ENCODE measurements at places on chromosomes 4 and X.
A peak's percentile ranks its signal among the peaks of the same experiment; 100 is the strongest.

- no peak overlapping the region for H3K4me3 ChIP-seq
- DNase-seq, result no peak
- no peaks in the 10 kb centered on the region for H3K27me3 ChIP-seq
- no peak overlapping the region for H3K27ac ChIP-seq
- no peaks in the 10 kb centered on the region for H3K36me3 ChIP-seq
Observed at GRCh38 chr4:159649237-159649636, 546.4 kb downstream of the RAPGEF2 start.

DNA sequence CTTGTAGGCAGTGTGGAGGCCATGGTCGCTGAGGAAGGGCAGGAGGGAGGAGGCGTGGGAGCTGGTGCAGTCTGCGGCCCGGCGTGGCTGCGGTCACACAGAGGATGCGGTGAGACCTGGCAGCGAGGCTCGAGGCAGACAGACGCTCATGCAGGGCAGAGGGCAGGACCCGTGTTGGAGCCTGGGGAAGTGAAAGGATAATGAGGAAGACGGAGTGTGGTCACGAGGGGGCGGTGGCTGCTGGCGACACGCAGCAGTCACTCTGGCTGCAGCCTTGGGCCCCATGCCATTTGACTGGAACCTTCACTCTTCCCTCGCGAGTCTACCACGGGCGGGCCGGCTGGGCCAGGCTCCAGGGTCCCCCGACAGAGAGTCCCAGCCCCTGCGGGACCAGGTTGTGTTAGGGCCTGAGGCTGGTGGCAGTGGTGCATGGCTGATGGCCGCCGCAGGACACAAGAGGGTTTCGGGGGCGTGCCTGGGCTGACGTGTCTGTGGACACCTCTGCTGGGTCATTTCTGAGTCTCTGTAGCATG is 68.8 kb upstream of the HGFAC start:
- H3K4me3 ChIP-seq, result no peak overlapping the region
- peaks cover 21% of the 10 kb centered on the region for H3K36me3 ChIP-seq
- peak; percentile 66 for DNase-seq

DNA sequence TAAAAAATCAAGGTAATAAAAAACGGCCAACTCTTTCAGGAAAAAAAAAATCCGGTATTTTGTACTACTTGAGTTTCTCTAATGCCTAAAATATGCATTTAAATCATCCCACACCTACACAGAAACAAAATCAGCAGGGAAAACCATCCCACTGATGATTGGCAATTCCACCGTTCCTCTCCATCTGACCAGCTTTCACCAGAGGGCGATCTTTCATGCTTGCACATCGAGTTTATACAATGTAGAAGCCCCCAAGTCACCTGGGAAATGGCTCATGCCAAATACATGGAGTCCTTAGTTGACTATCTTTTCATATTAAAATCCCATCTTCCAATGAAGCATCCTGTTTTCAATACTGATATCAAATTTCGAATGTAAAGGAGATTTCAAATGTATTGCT is 69.2 kb downstream of the PTCHD1 start:
- H3K4me1 ChIP-seq, result no peaks in the 10 kb centered on the region
- H3K36me3 ChIP-seq, result no peaks in the 10 kb centered on the region
- no peaks in the 10 kb centered on the region for H3K27me3 ChIP-seq
- no peak for DNase-seq
- no peak overlapping the region for H3K4me3 ChIP-seq

DNA sequence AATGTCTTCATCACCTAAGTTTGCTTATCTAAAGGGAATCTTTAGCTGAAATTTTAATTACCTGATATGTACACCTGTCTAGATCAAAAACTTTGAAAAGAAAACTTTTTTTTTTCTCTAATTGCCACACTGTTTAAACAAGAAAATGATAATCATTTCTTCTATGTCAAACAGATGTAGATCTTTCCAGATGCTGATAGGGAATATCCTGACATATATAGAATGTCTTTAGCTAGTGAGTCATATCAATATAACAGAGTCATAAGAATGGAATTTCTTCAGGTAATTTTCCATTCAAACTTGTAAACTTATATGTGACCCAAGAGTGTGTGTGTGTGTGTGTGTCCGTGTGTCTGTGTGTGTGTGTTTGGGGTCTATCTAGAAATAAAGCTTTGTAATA is 271.9 kb downstream of the GPM6A start:
- H3K4me3 ChIP-seq, result no peak overlapping the region
- no peak for DNase-seq
- no peaks in the 10 kb centered on the region for H3K36me3 ChIP-seq
- no peaks in the 10 kb centered on the region for H3K27me3 ChIP-seq
- H3K4me1 ChIP-seq, result no peaks in the 10 kb centered on the region
- no peak overlapping the region for H3K27ac ChIP-seq

GRCh38 chr4:118904935-118905334 is 16.3 kb downstream of the SYNPO2 start:
- H3K36me3 ChIP-seq, result no peaks in the 10 kb centered on the region
- H3K4me1 ChIP-seq, result peaks cover 6% of the 10 kb centered on the region
- no peak overlapping the region for H3K4me3 ChIP-seq
- no peak for DNase-seq
- H3K27me3 ChIP-seq, result no peaks in the 10 kb centered on the region
- H3K27ac ChIP-seq, result no peak overlapping the region

- no peaks in the 10 kb centered on the region for H3K4me1 ChIP-seq
- no peaks in the 10 kb centered on the region for H3K36me3 ChIP-seq
- no peak overlapping the region for H3K27ac ChIP-seq
Observed at GRCh38 chr4:15043226-15043625, 40.9 kb downstream of the CPEB2 start.

DNA sequence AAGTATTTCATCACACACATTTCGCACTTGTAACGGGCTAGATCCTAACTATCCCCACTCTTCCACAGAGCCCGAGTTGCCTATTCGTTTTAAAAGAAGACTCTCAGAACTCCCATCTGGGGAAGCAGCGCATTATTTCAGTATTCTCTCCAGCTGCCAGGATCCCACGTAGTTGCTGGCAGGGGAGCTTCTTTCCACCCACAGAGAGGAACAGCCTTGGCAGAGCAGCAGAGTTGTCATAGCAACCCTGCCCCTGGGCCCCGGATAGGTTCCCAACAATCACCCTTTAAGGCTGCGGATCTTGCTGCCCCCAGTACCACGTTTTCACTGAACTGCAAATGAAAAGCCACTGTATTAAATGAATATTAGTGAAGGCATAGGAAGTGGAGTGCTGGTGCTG is 106.7 kb downstream of the GPM6A start:
- no peak overlapping the region for H3K27ac ChIP-seq
- H3K27me3 ChIP-seq, result no peaks in the 10 kb centered on the region
- no peaks in the 10 kb centered on the region for H3K4me1 ChIP-seq
- no peak for DNase-seq

DNA sequence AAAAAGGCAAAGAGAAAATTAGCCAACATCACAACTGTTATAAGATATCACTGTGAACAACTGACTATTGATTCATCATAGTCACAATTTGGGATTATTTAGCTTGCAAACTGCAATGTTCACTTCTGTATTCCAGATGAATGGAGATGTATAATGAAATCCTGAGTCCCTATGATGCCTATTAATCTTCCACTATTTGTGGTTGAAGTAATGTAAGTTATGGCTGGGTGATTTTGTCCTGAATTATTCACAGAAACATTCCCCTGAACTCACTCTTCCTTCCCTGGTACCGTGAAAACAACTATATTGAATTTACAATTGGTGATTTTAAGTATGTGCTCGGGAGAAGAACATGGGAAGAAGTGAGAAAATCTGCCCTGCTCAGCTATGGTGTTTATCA is 50.8 kb upstream of the NPFFR2 start:
- H3K27ac ChIP-seq, result no peak overlapping the region
- H3K27me3 ChIP-seq, result no peaks in the 10 kb centered on the region

DNA sequence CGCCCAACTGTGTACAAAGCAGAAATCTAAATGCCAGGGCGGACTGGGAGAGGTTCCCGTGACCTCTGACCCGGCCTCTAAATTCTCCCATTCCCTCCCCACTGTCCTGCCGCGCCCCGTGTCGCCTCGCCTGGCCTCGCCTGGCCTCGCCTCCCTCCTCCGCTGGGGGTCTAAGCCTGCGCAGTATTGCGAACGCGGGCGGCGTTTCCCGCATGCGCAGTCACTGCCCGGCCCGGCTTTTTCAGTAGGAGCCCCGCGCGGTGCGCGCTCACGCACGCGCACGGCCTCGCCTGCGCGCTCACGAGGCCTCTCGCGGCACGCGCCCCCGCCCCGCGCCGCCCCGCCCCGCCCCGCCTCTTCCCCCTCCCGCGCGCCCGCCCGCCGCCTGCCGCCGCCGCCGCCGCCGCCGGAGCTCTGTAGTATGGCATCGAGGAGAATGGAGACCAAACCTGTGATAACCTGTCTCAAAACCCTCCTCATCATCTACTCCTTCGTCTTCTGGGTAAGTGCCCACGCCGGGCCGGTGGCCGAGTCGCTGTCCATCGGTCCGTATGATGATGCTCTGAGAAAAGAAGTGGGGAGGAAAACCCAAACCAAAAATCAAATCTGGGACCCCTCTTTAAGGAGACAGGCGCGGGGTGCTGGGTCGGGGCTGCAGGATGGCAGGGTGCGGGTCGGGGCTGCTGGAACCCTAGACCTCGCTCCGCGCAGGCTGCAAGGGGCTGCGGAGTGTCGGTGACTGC is at the start of gene TSPAN7:
TSPAN7 (plus strand) TSS at position 417 of the 743 bp plus-strand sequence; CDS start at position 422, 5 bp downstream.
- peak; percentile 27 for DNase-seq
- H3K27me3 ChIP-seq, result 0 out of 2 replicates have a peak, but pooled peaks cover 4% of the 10 kb centered on the region
- H3K36me3 ChIP-seq, result no peaks in the 10 kb centered on the region

DNA sequence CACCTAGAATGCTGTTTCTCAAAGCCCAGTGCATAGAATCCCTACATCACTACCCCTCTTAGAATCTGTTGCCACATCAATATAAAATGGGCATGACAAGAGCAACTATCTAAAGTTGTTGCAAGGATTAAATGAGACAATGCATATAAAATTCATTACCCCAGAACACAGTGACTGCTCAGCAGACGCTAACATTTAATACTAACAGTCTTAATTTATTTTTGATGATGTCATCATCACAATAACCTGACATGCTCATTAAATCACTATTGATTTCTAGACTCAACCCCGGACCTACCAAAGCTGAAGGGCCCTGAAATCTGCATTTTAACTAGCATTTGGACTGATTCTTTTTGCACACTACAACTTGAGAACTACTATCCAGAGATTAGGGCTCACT is 3.9 kb downstream of the ARSJ start:
- peaks cover 23% of the 10 kb centered on the region for H3K4me1 ChIP-seq
- no peak for DNase-seq
- H3K4me3 ChIP-seq, result peak overlapping the region; percentile 83
- H3K27me3 ChIP-seq, result no peaks in the 10 kb centered on the region
- H3K36me3 ChIP-seq, result peaks cover 83% of the 10 kb centered on the region

- no peak overlapping the region for H3K27ac ChIP-seq
- peaks cover 20% of the 10 kb centered on the region for H3K4me1 ChIP-seq
- H3K4me3 ChIP-seq, result no peak overlapping the region
- no peaks in the 10 kb centered on the region for H3K27me3 ChIP-seq
Observed at GRCh38 chrX:72128183-72128834, 3.4 kb downstream of the RTL5 start.

GRCh38 chr4:165478260-165478659 is 99.5 kb downstream of the CPE start:
- no peak for DNase-seq
- H3K4me3 ChIP-seq, result no peak overlapping the region
- H3K4me1 ChIP-seq, result no peaks in the 10 kb centered on the region
- no peaks in the 10 kb centered on the region for H3K36me3 ChIP-seq
- H3K27ac ChIP-seq, result no peak overlapping the region

GRCh38 chr4:3211866-3212265 is 37.1 kb upstream of the MSANTD1 start:
- H3K4me1 ChIP-seq, result no peaks in the 10 kb centered on the region
- no peak for DNase-seq
- no peak overlapping the region for H3K27ac ChIP-seq
- no peak overlapping the region for H3K4me3 ChIP-seq
- H3K36me3 ChIP-seq, result peaks cover 3% of the 10 kb centered on the region

All from SJSA1 (cell line).